ENCODE measurements at places on chromosomes 11 and 22. TPM values are rescaled to one million over a fixed set of nuclear protein-coding genes. Genes with fewer than 3 reads are reported as not detected.

CYB5R2 gene
- total RNA-seq: 1.1 TPM

STK33 gene
- total RNA-seq: 1.1 TPM

ST14 gene
- total RNA-seq: not detected

KRTAP5-10 gene
- not detected for total RNA-seq

MPEG1 gene
- not detected for total RNA-seq

SLC43A3 gene
- 120 TPM for total RNA-seq

NLRX1 gene
- 8.5 TPM for total RNA-seq

MMP1 gene
- total RNA-seq: 2,491 TPM

GGT5 gene
- total RNA-seq: 2.3 TPM

KRTAP5-8 gene
- total RNA-seq: not detected

CWC15 gene
- 49.5 TPM for total RNA-seq

Data from thoracic aorta endothelial cell (primary cell).